ENCODE measurements at places on chromosomes 3 and 15.

- no peak for DNase-seq
Measured at GRCh38 chr15:35118960-35119359, 33.9 kb upstream of the NANOGP8 start.

GRCh38 chr3:121988146-121988545 lies 33.9 kb downstream of the ILDR1 start:
- no peak for DNase-seq

DNA sequence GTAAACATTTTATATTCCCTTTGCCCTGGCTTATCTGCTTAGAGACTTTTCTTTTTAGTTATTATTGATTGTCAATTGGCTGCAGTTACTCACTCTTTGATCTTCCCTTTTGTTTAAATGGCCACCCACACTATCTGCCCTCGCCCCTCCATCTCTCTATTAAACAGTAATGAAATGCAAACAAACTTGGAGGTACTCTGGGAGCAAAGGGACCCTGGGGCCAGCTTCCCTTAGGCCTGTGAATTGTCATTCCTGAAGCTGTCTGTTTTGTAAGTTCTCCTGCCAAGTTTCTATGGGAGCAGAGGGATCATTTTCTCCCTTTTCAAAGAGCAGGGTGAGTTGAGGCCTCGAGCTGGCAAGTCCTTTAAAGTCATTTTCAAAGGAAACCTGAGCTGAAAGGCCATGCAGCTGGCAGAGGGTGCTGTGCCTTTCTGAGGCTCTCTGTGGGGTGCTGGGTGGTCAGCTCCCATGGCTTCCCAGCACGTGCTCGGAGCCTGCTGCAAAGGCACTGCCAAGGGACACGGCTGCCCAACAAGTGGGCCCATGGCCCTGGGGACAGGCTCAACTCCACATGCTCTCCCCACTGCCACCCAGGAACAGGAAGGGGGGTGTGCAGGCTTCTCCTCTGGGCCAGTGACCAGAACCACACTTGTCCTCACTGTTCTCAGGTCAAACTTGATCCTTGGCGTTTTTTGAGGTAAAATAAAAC lies 17.4 kb upstream of the RTP2 start:
- DNase-seq: no peak

- DNase-seq: no peak
Measured at GRCh38 chr15:66730168-66731021, 28.4 kb downstream of the SMAD6 start.

DNA sequence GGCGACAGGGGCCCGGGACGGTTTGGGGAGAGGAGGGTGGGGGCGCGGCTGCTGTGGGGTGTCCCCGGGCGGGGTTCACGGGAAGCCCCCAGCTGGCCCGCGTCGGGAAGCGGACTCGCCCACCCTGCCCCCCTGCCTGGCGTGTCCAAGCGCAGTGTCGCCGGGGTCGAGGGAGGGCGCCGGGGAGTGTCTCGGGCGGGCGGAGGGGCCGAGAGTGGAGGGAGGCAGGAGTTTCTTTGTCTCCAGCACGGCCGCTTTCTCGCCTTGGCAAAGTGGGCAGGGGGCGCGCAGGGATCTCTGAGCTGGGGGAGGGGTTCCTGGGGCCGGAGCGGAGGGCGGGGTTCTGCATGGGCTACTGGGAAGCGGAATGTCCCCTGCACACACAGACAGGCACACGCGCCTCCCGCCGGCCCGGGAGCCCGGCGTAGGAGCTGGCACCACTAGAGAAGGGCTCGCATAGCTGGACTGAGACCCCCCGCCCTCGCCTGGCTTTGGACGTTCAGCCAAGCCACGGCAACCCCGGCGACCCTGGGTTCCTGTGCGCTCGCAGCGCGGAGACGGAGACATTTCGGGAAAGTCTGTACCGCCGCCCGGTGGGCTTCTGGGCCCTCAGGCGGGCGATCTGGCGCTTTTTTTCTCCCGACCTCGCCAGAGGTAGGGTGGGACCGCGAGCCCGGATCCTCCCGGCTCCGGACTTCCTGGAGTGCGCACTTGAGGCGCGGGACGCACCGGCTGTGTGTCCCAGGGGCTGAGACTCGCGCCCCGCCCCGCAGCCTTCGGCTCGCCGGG lies 822 bp downstream of the ST8SIA2 start:
- no peak for DNase-seq

DNA sequence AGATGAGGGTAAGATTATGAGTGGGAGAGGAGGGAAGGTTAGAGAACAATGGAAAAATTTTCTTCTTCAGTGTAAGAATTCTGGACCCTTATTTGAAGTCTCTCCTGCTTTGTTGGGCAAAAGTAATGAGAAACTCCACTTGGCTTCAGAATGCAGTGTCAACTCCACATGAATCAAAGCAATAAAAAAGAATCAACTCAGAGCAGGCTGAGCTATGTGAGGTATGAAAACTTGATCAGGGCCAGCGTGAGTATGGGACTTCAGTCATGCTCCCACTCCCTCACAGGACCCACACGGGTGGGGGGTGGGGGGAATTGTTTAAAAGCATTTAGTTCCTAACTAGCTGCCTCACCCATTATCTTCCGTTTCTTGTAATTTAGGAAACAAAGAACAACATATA lies 502.2 kb downstream of the PDCD6IP start:
- DNase-seq: no peak

DNA sequence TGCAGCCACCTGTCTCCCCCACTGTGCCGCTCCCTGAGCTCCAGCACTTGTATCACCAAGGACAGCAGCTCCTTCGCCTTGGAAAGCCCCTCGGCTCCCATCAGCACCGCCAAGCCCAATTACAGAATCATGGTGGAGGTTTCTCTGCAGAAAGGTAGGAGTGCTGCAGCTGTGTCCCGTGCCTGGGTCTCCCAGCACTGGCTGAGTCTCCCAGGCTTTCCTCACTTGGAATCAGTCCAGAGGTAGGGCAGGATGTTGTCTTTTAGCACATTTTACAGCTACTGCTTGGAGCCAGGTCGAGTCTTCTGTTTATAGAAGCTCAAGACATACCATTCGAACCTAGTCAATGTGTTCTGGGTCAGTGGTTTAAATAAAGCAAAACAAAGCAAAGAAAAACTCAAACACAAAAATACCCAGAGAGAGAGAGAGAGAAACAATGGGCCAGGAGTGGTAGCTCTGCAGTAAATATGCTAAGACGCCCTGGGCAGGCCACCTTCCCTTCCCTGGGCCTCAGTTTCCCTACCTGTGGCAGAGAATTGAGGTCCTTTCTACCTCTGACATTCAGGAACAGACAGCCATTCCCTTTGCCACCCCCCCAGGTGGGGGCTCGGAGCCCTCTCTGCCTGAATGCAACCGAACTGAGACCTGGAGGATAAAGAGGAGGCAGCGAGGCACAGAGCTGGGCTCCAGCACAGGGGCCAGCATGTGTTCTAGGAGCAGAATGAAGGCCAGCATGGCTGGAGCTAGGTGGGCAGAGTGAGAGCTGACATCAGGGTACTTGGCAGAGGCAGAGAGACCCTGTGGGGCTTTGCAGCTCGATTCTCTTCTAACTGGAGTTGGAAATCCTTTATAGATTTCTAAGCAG lies 44.1 kb downstream of the STARD5 start:
- DNase-seq: no peak

DNA sequence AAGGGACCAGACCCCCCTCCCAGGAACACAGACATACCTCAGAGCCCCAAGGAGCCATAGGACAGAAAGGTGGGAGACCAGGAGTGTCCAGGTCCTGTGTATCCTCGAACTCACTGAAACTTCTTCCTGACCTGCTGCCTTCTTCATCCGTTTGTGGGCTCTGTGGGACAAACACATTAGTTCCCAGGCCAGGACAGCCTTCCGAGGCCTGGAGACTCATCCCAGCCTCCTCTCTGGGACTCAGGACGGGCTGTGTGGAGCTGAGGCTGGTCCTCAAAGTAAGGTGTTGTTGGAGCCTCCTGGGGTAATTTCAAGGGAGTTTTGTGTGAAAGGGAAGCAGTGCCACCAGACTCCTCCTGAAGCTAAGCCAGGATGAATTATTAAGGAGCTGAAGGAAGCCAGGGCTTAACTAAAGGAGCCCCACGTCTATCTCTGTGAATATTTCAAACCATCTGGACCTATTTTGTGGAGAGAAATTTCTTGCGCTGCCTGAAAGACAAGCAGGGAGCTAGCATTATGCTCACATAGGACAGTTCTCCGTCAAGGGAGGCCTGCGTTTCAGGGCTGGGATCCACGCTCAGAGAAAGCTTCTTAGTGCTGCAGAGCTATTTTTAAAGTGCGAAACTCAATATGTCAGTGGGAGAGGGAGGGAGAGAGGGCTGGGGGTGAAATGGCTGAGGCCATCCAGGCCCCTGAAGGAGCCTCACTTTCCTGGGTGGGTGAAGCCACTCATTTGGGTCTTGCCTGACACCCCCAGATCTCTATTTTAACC lies 29.8 kb upstream of the PLA2G4E start:
- no peak for DNase-seq

DNA sequence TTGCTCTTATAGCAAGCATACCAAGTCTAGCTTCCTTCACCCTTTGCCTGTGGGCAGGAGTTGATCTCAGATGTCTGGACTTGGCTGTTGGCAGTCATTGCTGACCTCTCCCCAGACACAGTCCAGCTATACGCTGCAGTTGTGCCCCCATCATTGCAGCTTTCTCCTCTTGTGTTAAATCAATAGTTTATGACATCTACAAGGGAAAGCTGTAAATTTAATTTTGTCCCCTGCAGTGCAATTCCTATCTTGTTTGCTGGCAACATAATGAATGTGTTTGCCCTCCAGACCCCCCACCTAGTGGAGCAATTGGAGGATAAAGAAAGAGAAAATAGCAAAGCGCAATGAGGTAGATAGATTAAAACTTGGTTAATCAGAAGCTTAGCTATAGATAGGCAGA lies 280.2 kb downstream of the LSAMP start:
- no peak for DNase-seq

DNA sequence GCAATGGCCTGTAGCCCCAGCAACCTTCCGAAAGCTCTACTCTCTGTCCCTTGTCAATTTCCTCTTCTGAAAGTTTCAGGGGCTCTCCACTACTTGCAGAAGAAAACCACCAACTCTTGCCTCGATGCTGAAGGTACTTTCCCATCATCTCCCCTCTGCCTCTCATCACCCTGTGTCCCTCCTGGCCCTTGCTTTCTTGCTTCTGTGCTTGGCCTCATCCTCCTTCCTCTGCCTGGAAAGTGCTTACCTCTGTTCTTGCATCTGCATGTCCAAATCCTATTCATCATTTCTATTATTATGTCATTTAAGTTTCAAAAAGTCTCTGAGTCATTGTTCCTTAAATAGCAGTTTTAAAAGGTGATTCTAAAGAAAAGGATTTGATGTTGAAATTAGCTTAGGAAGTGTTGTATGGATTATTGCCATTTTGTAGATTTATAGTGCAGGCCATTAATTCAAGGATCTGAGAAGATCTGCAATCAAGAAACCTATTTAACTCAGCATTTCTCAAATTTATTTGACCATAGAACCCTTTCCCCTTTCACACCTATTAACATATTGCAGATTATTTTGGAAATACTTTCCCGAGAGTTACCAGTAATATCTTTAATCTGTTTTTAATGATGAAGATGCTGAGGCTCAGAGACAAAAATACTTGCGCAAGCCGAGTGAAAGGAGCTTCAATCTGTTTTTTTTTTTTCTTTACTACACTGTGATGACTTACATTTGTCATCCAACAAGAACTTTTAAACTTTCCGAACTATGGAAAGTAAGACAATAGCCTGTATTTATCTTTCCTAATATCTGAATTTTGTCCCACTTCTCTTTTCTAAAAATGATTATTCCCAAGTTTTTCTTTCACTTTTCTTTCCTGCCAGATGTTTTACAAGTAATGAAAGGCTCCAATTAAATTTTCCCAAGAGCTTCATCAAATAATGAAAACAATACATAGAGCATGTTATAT lies 22.3 kb upstream of the CFAP161 start:
- DNase-seq: no peak

GRCh38 chr3:23775254-23775909 lies 30.4 kb upstream of the UBE2E1 start:
- no peak for DNase-seq

DNA sequence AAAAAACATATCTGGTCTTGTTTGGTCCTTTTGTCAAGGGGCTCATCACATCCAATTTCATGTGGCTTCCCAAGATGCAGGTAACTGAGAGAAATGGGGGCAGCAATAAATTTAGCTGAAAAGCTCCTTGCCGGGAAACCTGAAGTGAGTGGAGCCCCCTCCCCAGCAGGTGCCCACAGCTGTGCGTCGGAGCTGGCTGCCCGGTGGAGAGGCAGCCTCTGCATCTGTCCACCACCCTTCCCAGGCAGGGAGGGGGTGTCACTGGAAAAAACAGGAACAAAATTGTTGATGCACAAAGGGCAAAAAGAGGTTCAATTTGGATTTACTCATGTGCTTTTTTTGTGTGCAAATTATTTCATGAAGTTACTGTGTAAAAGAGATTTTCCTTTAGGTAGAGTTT lies 249.4 kb upstream of the LYSMD4 start:
- no peak for DNase-seq

DNA sequence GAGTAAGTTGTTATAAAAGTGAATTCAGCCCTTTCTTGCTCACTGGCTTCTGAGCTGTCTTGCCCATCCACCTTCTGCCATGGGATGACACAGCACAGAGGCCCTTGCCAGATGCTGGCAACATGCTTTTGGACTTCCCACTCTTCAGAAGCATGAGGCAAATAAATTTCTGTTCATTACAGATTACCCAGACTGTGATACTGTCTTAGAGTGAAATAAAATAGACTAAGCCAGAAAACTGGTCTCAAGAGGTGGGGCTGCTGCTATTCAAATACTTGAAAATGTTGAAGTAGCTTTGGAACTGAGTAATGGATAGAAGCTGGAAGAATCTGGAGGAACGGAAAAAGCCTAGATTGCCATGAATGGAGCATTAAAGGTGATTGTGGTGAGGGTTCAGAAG lies 170.4 kb downstream of the ZMAT3 start:
- no peak for DNase-seq

Data from activated CD8-positive, alpha-beta memory T cell treated with anti-CD3 and anti-CD28 coated beads, Interleukin-2, amount 50 U/mL, for 4 hours (primary cell).